ENCODE measurements at places on chromosomes 1 and 21. TPM values are rescaled to one million over a fixed set of nuclear protein-coding genes. Genes with fewer than 3 reads are reported as not detected.
A peak's percentile ranks its signal among the peaks of the same experiment; 100 is the strongest.

GRCh38 chr1:156123356-156124196 lies 9.1 kb downstream of the LMNA start:
- peak; percentile 95 for DNase-seq

- DNase-seq, result no peak
Observed at GRCh38 chr1:84933011-84933611, 40.1 kb upstream of the LPAR3 start.

DNA sequence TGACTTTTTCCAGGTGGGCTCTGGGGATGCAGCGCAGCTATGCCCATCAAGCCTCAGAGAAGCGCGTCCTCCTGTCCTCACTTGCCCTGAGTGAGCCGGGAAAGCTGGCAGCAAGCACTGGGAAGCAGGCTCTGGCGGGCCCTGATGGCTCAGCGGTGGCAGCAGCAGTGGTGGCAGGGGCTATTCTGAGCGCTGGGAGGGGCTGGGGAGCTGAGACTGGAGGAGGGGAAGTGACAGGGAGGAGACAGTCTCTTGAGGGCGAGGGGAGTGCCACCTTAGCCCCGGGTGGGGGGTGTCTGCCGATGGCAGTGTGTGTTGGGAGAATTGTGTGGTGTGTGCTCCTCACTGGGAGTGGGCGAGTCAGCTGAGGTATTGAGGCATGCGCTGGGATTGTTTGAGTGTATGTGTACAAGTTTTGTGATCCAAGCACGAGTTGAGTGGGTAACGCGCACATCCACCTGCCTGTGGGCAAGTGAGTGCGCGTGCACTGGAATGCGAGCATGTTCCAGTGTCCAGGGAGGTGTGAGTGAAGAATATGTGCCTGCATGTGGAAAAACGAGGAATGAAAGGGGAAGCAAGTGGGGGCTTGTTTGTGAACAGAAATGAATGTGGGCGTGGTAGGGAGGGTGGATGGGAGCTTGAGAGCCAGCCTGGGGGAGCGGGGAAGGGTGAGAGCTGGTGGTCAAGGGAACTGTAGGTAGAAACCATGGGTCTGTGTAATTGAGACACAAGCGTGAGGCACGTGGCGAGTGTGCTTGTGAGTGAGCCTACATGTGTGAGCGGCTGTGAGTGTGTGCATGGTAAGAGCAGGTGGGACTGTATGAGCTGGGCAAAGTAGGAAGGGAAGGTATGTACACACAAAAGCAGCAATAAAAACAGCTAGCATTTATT lies 2.9 kb upstream of the FOXO6 start:
- DNase-seq, result no peak

DNA sequence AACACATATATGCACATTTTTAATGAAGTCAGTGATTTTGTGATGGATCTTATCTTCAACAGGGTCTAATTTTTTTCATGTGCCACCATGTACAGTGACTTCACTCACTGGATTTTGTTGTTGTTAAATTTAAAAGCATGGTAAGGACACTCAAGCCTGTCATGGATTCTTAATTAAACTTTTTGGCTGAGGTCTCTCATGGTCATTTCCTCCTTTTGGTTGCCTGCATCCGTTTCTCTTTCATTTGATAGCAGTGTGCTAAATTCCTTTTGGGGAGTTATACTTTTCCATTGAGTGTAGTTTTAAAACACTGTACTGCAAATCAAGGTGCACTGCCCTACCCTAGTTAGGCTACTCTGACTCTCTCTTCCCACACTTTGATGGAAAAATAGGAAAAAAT lies 13.2 kb upstream of the CRB1 start:
- DNase-seq, result no peak

- DNase-seq, result no peak
Observed at GRCh38 chr1:193325042-193325441, 138.6 kb upstream of the B3GALT2 start.

DNA sequence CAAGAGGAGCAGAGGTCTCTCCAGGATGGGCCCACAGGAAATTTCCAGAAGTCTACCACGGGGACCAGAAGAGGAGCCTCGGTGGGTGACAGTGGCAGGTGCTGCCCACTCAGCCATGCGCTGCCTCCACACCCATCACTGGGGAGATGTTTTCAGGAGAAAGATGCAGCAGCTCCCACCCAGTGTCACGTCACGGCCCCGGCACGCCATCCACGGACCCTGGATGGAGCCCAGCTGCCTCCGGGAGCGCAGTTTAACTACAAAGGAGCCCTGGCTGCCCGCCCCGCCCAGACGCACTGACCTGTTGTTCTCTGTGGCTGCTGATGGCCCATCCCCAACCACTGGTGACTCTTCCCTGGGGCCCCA lies 6.8 kb downstream of the TSPEAR start:
- no peak for DNase-seq

GRCh38 chr1:38125837-38126520 lies 79.4 kb upstream of the POU3F1 start:
- no peak for DNase-seq

GRCh38 chr21:18253221-18253620 lies 8.6 kb downstream of the CHODL start:
- DNase-seq, result no peak

DNA sequence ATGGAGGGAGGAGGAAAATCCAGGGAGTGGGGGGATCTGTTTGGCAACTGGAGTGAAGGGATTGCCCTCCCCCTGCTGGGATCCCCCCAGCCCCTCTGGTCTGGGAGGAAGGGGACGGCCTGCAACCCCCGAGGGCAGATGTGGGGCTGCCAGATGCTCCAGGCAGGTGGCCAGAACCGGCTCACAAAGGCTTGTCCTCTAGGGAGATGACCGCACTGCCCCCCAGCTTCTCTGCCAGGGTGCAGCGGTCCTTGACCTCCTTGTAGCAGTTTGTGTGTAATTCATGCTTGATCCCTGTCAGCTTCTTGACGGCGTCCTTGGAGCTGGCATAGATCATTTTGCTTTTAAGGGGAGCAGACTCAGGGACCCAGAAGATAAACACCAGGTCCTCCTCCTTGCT lies 69.2 kb downstream of the ROR1 start:
- DNase-seq, result no peak

- no peak for DNase-seq
Observed at GRCh38 chr1:175341631-175342429, 149.3 kb upstream of the KIAA0040 start.

- no peak for DNase-seq
Observed at GRCh38 chr1:102190429-102190828, 193.7 kb upstream of the OLFM3 start.

GRCh38 chr1:231139659-231140654 lies 21.9 kb upstream of the TRIM67 start:
- peak; percentile 91 for DNase-seq

- DNase-seq, result no peak
Observed at GRCh38 chr1:46689356-46689755, 17.7 kb downstream of the TEX38 start.

- peak; percentile 93 for DNase-seq
Observed at GRCh38 chr1:213724640-213725536, 262.9 kb upstream of the PROX1 start.

DNA sequence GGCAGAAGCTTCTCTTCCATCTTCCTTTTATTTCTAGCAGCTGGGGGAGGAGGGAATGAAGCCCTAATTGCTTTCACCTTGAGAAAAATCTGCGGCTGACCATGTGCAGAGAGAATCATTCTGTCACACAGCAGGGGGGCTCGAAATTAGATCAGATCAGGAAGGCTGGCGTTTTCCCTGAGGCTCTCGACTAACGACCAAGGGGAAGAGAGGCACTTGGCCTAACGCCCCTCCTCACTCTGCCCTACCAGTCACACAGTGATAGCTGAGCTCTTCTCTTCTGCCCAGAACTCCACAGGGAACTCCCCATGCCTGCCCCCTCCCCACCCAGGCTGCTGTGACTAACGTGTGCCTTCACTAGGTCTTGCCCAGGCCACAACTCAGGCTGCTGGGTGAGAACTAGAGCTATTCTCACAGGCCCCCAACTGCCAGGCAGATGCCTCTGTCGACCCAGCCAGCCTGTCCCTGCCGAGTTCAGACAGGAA lies 26.5 kb upstream of the KHDRBS1 start:
- DNase-seq, result no peak

DNA sequence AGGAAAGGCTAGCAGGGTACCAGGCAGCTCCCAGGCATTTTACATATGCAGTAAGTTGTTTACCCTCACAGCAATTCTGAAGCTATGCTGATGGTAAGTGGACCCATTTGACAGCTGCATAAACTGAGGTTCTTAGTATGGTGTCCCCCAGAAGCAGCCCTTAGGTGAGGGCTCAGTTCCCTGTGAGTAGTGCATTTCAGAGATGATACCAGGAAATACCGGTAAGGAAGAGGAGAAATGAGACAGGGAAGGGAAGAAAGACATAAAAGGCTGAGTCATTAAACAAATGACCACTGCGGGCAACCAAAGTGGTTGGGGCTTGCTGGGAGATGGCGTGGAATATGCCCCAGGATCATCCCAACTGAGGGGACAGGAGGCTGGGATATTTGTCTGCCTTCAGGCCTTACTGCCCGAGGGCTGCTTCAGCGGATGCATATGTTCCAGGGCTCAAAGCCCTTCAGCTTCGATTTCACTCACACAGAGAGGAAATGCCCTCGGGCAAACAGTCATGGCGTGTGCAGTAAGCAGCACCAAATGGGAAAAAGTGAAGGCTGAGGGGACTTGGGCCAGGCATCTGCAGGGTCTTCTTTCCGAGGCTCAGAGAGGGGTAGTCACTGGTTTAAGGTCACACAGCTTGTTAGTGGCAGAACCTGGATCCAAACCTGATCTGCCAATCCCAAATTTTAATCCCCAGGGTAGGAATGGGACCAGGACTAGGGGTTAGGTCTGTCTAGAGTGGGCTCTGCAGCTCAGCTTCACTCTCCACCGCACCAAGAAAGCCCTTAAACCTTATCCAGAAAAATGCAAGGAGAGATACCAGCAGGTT lies 133.7 kb upstream of the RUNX3 start:
- peak; percentile 6 for DNase-seq

GRCh38 chr1:33272930-33273329 lies 16.6 kb downstream of the ZNF362 start:
- DNase-seq, result no peak

- DNase-seq, result no peak
Observed at GRCh38 chr1:20771780-20772179, 15.3 kb downstream of the HP1BP3 start.

GRCh38 chr21:41562101-41563000 lies 54.4 kb upstream of the TMPRSS2 start:
- no peak for DNase-seq

- peak; percentile 77 for DNase-seq
Observed at GRCh38 chr1:151309811-151310323, 17.3 kb downstream of the PI4KB start.

- peak; percentile 18 for DNase-seq
Observed at GRCh38 chr1:208029381-208030287, 118.7 kb upstream of the CD34 start.

DNA sequence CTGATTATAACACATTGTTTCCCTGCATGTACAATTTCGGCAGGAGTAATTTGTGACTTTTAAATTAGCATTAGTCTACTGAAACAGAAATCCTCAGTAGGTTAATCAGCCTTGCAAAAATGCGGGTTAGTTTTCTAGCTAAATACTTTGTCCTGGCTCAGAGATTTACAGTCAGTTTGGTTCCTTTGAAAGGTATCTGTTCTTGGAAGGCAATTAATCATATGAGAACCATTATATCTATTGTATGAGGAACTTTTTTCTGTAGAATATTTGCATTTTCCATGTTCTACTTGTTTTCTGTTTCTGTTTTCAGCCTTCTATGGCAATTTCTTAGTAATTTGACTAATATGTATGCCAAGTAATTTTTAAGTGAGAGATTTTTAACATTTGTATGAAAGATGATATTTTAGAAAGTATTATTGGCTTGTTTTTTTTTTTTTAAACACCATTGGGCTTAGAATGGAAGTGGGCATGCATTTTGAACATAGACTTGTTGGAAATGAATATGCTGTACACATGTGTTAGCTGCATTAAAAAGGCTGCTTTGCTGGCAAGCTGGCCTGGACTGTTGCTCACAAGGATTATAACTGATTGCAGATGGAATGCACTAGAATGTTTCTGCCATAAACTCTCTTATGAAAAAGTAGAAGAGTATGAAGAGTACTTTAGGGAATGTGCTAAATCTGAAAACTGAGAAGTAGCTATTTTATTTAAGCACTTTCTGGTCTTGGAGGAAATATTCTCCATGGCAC lies 26.2 kb downstream of the KIF1B start:
- DNase-seq, result no peak

DNA sequence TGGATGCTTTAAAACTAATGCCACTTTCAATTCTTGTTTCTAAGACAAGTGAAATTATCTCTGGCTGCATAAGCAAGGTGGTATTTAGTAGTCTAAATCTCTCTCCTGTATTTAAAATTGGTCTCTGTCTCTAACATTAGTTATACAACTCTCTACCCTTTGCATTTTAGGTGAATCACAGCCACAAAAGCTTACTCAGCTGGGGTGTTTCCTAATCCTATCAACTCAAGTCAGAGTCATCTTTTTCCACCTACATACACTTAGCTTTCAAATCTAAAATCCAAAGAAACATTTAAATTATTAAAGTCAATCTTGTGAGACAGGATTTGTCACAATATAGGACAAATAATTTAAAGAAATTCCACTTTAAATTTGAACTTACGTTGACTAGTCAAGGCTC lies 255.1 kb upstream of the CXADR start:
- DNase-seq, result no peak

- no peak for DNase-seq
Observed at GRCh38 chr1:30864681-30865080, 43.9 kb downstream of the SDC3 start.

DNA sequence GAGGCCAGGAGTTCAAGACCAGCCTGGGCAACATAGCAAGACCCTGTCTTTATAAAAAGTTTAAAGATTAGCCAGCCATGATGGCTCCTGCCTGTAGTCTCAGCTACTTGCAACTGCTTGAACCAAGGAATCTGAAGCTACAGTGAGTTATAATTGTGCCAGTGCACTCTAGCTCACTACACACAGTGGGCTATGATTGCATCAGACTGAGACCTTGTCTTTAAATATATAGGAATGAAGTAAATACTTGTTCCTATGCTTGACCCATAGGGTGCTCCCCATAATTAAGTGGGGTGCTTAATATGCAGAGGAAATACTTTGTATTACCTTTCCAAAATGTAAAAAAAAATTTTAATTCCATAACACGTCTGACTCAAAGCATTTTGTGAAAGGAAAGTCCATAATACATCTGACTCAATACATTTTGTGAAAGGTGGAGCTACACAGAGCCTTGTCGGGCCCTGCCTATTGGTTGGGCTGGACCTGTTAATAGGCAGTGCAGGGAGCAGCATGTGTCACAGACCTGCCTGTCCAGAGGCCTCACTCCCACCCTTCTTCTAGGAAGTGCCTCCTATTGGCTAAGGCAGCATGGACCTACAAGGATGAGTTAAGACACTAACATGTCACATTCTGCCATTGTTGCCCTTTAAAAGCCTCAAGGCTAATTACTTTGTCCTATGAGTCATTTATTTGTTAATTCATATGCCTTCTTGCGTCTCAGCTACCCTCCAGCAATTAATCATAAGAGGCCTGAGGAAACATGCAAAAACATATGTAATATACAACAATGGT lies 33.6 kb downstream of the CD58 start:
- peak; percentile 41 for DNase-seq

GRCh38 chr1:113616156-113616555 lies 143.1 kb downstream of the PHTF1 start:
- no peak for DNase-seq

HTR6 gene
- 0.16 TPM for total RNA-seq

C1QTNF12 gene
- total RNA-seq, result not detected

SLC16A4 gene
- total RNA-seq, result 93.8 TPM

MLLT11 gene
- total RNA-seq, result 3.6 TPM

Measured in SK-MEL-5 (cell line).